ENCODE measurements at places on chromosomes 11 and 22.

- no peak for DNase-seq
Measured at GRCh38 chr11:69484427-69485259, 3.2 kb downstream of the LINC01488 start.

DNA sequence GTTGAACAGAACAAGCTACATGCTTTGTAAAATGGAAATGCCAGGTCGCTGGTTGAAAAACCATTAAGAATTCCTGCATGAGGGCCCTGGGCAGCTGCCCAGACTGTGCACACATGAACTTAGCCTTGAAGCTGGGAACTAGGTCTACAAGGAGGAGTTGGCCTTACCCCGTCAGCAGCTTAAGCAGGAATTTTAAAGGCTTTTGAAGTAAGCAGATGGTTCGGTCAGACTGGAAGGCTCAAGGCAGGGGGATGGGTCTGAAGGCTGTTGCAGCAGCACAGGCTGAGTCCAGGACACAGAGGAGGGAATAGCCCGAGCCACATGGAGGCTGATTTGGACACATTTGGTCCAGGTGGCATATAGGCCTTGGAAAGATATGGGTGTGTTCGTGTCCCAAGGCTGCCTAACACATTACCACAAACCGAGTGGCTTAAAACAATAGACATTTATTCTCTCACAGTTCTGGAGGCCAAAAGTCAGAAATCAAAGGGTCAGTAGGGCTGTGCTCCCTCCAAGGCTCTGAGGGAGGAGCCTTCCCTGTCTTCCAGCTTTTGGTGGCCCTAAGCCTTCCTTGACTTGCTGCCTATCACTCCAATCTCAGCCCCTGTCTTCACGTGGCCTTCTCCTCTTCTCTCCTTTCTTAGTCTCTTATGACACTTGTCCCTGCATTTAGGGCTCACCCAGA, 11.6 kb downstream of the LIF start:
- DNase-seq = no peak

- no peak for DNase-seq
Measured at GRCh38 chr11:126154691-126155090, 56.8 kb downstream of the RPUSD4 start.

DNA sequence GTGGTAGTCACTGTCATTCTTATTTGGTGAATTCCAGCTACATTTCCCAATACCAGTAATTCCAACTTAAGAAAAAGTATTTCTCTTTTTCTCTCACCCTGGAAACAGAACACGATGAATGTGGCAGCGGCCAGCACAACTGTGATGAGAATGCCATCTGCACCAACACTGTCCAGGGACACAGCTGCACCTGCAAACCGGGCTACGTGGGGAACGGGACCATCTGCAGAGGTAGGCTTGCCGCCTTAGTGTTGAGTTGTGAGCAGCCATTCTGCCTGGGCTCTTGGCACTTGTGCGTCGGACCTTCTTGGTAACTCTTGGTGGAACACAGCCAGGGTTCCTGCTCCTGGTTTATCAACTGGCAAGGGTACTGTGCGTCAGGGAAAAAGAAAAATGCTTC, 559.8 kb downstream of the NELL1 start:
- DNase-seq = no peak

- no peak for DNase-seq
Measured at GRCh38 chr11:32658639-32659406, 75.2 kb downstream of the EIF3M start.

DNA sequence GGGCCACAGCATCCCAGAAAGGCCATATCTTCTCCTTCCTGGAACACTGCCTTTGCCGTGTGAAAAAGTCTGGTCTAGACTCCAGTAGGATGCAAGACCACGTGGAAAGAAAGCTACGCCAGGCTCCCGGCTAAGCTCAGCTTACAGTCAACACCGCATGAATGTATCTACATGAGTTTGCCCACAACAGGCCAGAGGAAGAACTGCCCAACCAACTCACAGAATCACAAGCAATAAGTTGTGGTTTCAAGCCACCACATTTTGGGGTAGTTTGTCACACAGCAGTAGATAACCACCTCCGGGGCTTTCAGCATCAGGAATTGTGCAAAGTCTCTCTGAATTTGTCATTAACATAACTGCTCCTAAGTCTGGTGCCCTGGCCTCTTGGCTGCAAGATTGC, 27.3 kb downstream of the HSPA8 start:
- DNase-seq = no peak

DNA sequence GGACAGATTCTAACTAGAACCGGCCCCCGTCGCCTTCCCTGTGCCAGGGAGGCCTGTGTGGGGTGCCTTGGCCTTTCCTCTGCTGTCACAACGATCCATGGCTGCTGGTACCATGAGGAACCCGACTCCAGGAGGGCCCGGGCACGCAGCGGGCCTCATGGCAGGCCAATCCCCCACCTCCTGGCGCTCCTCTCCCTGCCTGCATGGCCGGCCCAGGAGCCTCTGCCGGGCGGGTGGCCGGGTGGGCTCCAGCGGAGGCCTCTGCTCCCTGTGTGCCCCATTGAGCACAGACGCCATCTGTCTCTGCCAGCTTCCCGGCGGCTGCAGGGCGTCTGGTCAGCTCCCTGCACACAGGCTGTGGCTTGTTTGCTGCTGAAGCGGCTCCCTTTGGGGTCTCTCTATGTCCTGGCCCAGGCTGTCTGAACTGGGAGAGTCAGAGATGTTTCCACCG, 86.5 kb downstream of the MYEOV start:
- no peak for DNase-seq

DNA sequence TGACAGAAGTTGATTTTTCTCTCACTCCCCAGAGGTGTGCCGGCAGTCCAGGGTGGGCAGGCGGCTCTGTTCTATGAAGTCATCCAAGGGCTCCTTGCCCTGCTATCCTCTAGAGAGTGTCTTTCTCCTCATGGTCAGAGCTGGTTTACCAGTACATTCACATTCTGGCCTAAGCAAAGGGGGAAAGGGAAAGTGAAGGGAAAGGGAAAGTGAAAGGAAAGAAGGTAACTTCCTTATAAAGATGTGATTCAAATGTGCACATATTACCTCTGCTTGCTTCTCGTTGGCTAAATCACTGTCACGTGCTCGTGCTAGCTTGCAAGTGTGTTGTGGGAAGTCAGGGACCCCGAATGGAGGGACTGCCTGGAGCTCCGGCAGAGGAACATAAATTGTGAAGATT, 2.9 kb upstream of the HTATIP2 start:
- no peak for DNase-seq

- DNase-seq = no peak
Measured at GRCh38 chr11:79312617-79313529, 128.0 kb downstream of the TENM4 start.

- DNase-seq = no peak
Measured at GRCh38 chr11:7531011-7531410, 17.2 kb downstream of the PPFIBP2 start.

DNA sequence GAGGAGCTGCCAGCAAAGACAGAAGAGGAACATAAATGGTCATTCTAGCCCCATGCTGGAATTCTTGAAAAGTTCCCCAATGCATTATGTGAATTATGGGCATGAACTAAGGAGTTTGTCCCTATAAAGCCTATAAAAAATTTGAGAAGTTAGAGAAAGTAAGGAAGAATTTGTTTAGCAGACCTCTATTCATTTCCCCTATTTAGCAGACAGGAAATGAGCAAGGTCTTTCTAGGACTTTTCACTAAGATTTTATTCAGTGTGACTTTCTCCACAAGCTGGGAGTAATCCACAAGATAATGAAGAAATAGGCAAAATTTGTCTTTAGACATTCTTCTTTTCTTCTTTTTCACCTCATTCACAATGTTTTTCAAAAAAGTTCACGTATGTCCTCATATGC, 20.0 kb downstream of the PRRG4 start:
- DNase-seq = no peak

GRCh38 chr11:133824593-133824992, 20.7 kb downstream of the SPATA19 start:
- no peak for DNase-seq

DNA sequence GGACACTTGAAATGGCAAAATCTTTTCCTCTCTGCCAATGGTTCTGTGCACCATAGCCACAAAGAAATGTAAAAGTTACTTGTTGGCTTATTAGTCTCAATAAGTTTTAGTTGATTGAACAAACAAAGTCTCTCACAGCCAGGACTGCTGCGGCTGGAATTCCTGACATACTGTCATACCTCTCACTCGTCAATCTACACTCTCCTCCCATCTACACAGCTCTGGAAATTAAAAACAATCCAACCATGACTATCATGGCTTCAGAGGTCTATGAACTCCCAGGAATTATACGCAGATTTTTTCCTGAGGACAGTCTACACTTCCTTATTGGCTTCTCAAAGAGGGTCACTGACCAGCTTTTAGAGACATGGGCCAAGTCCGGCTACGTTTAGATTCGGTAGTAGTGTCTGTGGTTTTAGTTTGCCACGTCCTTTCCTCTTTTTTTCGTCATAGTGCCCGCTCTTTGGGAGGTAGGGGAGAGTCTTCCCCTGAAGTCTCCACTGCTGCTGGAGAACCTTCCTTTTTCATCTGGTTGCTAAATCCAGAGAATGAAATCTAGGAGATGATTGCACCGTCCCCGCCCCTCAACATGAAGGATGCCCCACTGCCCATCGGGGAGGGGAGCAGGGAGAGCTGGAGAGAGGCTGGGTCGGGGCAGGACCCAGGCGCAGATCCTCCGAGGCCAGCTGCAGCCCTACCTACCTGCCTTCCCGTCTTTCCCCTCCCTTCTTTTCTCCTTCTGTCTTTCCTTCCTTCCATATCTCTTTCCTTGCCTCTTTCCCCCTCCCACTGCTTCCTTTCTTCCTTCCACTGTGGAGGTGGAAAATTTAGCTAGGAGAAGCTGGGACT, 1.0 kb upstream of the PLEKHB1 start:
- DNase-seq = no peak

DNA sequence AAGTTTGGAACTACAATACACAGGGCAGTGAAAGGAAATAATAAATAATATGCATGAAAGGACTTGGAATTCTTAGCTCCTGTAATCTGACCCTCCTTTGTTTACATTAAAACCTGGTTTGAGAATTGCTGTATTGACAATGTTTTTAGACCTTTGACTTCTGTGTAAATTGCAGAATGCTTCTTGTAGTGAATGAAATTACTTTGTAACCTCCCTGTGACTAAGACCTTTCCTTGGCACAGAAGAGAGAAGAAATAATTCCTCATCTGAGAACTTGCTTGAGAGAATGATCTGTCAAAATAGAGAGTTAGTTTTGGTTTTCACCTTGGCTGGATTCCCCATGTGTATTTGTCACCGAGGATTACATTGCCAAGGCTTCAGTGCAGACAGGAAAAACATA, 640.0 kb upstream of the ANO5 start:
- DNase-seq = no peak

DNA sequence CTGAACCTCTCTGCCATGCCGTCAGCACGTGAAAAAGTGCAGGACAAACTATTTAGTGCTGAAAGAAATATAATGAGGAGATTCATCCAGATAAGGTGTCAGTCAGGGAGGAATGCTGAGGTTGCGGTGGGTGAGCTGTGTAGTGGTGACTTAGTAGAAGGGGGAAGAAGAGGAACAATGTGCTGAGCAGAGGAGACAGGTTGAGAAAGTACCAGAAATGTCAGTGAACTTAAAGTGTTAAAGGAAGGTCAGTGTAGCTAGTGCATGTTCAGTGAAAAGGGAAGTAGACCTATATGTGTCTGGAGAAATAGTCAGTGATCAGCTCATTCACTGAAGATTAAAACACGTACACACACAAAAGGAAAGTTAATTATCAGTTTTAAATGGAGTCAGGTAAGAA, 237.6 kb upstream of the CCDC179 start:
- DNase-seq = no peak

- no peak for DNase-seq
Measured at GRCh38 chr11:22991196-22991595, 130.9 kb upstream of the CCDC179 start.

DNA sequence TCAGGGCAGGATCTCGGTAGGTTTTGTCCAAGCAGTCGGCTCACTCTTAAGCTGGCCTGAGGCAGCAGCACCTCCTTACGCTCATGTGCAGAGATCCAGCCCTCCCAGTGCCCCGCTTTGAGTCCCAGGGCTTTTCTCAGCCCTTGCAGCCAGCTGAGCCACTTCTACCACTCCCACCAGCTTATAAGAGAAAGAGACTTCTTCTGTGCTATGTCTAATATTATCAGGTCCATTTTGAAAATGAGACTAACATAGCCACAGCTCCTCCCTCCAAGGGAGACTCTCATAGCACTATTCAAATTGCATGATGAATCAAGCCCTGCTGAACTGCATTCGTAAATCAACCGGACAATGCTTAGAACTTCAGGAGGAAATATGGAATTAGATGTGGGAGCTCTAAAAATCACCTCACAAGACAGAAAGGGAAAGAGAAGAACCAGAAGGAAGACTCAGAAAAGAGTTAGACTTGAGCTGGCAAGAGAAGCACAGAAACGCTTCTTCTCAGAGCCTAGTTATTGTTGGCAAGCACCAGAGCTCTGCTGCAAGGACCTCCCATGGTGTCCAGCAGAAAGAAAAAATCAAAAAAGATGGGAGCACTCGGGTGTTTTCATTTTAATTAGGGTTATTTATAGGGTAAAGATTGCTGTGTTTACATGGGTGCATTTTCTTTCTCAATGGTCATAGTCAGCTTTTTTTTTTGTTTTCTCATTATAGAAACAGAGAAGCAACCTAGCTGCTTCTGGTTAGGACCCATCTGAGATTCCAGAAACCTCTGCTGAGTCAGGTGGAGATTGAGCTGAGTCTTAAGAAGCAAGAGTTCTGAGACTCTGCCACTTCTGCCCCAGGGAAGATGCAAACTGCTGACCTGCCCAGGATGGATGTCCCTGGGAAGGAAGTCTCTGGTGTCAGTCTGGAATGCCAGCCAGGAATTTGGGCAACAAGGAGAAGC, 181.4 kb downstream of the ETS1 start:
- no peak for DNase-seq

- DNase-seq = no peak
Measured at GRCh38 chr11:61332281-61332796, 566 bp downstream of the DDB1 start.

GRCh38 chr11:111541254-111542061, 938 bp downstream of the LAYN start:
- no peak for DNase-seq

- DNase-seq = no peak
Measured at GRCh38 chr11:44944853-44945235, 5.8 kb downstream of the TP53I11 start.

GRCh38 chr22:44608597-44609399, 93.2 kb upstream of the PRR5 start:
- no peak for DNase-seq

DNA sequence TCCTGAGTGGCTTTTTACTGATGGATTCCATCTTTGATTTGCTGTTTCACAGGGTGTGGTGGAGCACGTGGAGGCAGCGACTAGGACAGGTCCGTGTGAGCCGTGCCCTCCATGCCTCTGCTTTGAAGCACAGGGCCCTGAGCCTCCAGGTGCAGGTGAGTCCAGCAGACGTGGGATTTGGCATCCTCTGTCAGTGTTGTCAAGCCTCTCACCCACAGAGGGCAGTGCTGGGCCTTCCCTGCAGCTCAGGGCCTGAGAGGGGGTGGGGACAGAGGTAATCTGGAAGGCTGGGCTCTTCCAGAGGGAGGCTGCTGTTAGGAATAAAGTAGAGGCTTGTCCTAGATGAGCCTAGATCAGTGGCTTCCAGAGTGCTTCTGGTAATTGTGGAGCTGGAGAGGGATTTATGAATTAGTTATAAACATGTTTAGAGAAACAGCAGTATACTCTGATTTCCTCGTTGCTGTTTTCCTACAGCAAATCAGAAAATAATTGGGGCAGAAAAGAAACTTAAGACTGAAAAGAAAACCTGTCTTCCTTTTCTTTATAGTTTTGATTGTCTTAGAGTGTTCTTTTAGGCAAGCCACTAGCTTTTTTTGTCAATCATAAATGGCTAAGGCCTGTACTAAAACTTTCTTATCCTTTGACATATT, 65.0 kb downstream of the SFI1 start:
- DNase-seq = no peak

GRCh38 chr11:60396382-60396781, at the start of gene MS4A14:
MS4A14 (plus strand) TSS chr11:60396459; CDS start chr11:60396579, 120 bp downstream.
- no peak for DNase-seq

GRCh38 chr11:44032299-44033085, 15.3 kb upstream of the ACCSL start:
- no peak for DNase-seq

All from activated CD8-positive, alpha-beta memory T cell treated with anti-CD3 and anti-CD28 coated beads for 1 hour (primary cell).